ENCODE measurements at places on chromosomes 3 and 15. TPM values are rescaled to one million over a fixed set of nuclear protein-coding genes. Genes with fewer than 3 reads are reported as not detected.

Gene RTP1
- not detected for polyA plus RNA-seq

Gene LRTM1
- not detected for polyA plus RNA-seq

Gene CACNA1D
- not detected for polyA plus RNA-seq

Gene DNAH1
- polyA plus RNA-seq: 0.31 TPM

- DNase-seq: no peak
Observed at GRCh38 chr15:63860155-63860554, 26.4 kb upstream of the HERC1 start.
